ENCODE measurements at places on chromosomes 4 and X.

- H3K36me3 ChIP-seq, result no peaks in the 10 kb centered on the region
- H3K27me3 ChIP-seq, result no peaks in the 10 kb centered on the region
- no peak overlapping the region for H3K27ac ChIP-seq
Observed at GRCh38 chr4:108926781-108927180, 163.9 kb upstream of the ETNPPL start.

DNA sequence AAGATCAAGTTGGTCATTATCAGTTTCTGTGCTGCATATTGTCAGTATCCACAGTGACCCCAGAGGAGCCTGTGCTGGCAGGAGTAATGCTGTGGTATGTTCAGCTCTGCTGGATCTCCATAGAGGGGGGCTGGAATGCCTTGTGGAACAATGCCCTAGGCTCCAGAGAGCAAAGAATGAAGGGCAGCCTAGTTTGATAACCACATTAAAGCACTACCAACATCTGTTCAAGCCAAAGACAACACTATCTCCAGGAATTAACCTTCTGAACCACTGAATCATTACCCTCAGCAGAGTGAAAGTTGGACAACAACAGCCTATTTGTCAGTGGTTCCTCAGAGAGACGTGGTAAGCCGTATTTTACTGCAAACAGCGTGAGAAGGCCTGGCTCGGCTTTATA is 192.3 kb upstream of the CXorf66 start:
- H3K27me3 ChIP-seq, result no peaks in the 10 kb centered on the region
- H3K36me3 ChIP-seq, result no peaks in the 10 kb centered on the region
- no peak overlapping the region for H3K27ac ChIP-seq
- H3K4me3 ChIP-seq, result no peak overlapping the region
- H3K4me1 ChIP-seq, result no peaks in the 10 kb centered on the region

- no peaks in the 10 kb centered on the region for H3K27me3 ChIP-seq
- H3K4me1 ChIP-seq, result no peaks in the 10 kb centered on the region
- peaks cover 7% of the 10 kb centered on the region for H3K36me3 ChIP-seq
- no peak overlapping the region for H3K27ac ChIP-seq
- no peak overlapping the region for H3K4me3 ChIP-seq
Observed at GRCh38 chr4:150867148-150867547, 147.9 kb downstream of the LRBA start.

GRCh38 chrX:82816562-82816961 is 691.5 kb upstream of the POU3F4 start:
- no peaks in the 10 kb centered on the region for H3K4me1 ChIP-seq
- H3K27ac ChIP-seq, result no peak overlapping the region
- H3K27me3 ChIP-seq, result no peaks in the 10 kb centered on the region
- no peak overlapping the region for H3K4me3 ChIP-seq

- no peak overlapping the region for H3K4me3 ChIP-seq
- no peaks in the 10 kb centered on the region for H3K36me3 ChIP-seq
Observed at GRCh38 chr4:83964996-83965541, 429.2 kb downstream of the GPAT3 start.

- H3K4me1 ChIP-seq, result no peaks in the 10 kb centered on the region
- no peak overlapping the region for H3K27ac ChIP-seq
- H3K27me3 ChIP-seq, result no peaks in the 10 kb centered on the region
Observed at GRCh38 chrX:146241902-146242301, 424.3 kb downstream of the SLITRK2 start.

- no peaks in the 10 kb centered on the region for H3K27me3 ChIP-seq
- no peak for DNase-seq
- no peak overlapping the region for H3K4me3 ChIP-seq
- no peak overlapping the region for H3K27ac ChIP-seq
- H3K36me3 ChIP-seq, result no peaks in the 10 kb centered on the region
Observed at GRCh38 chrX:27619975-27620374, 29.8 kb downstream of the DCAF8L2 start.

DNA sequence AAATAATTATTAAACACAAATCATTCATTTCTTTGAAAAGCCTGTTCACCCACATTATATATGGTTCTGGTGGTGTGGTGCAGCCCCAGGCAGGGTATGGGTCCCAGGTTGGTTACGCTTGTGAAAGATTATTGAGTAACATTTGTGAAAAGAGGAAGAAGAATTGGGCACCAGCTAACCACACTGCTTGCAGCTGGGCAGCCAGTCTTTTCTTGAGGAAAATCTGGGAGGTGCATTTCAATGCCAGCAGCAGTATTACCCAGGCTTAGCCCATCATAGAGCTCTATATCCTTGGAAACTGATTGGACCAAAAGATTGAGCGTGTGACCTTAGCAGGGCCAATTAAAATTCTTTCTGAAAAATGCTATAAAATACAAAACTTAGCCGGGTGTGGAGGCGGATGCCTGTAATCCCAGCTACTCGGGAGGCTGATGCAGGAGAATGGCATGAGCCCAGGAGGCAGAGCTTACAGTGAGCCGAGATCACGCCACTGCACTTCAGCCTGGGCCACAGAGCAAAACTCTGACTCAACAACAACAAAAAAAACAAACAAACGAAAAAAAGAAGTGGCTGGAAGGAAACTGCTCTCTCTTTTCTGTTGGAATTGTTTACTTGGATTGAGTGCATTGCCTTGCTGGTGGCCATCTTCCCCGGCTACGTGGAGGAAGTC is 9.7 kb upstream of the PLAC8 start:
- H3K27me3 ChIP-seq, result no peaks in the 10 kb centered on the region
- H3K36me3 ChIP-seq, result no peaks in the 10 kb centered on the region
- H3K4me1 ChIP-seq, result peaks cover 45% of the 10 kb centered on the region
- peak overlapping the region; percentile 55 for H3K27ac ChIP-seq

DNA sequence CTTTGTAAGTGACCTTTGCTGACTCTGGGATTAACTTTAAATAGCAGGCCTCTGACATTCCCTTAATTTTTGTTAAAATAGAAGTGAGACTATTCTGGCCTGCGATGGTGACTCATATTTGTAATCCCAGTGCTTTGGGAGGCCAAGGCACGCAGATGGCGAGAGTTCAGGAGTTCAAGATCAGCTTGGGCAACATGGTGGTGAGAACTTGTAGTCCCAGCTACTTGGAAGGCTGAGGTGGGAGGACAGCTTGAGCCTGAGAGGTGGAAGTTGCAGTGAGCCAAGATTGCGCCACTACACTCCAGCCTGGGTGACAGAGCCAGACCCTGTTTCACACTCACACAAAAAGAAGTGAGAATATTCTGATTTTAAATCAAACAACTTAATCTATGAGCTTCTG is 27.3 kb downstream of the ZNF330 start:
- H3K36me3 ChIP-seq, result no peaks in the 10 kb centered on the region
- no peaks in the 10 kb centered on the region for H3K27me3 ChIP-seq
- H3K4me1 ChIP-seq, result no peaks in the 10 kb centered on the region
- no peak for DNase-seq
- no peak overlapping the region for H3K4me3 ChIP-seq

GRCh38 chr4:38281371-38282071 is 321.3 kb downstream of the PTTG2 start:
- H3K27me3 ChIP-seq, result no peaks in the 10 kb centered on the region
- no peak overlapping the region for H3K27ac ChIP-seq
- H3K36me3 ChIP-seq, result no peaks in the 10 kb centered on the region
- H3K4me3 ChIP-seq, result no peak overlapping the region
- no peak for DNase-seq
- H3K4me1 ChIP-seq, result no peaks in the 10 kb centered on the region

GRCh38 chr4:48680848-48681568 is 99.1 kb downstream of the FRYL start:
- peaks cover 19% of the 10 kb centered on the region for H3K4me1 ChIP-seq
- no peaks in the 10 kb centered on the region for H3K27me3 ChIP-seq
- no peak for DNase-seq
- H3K36me3 ChIP-seq, result no peaks in the 10 kb centered on the region
- H3K27ac ChIP-seq, result no peak overlapping the region

DNA sequence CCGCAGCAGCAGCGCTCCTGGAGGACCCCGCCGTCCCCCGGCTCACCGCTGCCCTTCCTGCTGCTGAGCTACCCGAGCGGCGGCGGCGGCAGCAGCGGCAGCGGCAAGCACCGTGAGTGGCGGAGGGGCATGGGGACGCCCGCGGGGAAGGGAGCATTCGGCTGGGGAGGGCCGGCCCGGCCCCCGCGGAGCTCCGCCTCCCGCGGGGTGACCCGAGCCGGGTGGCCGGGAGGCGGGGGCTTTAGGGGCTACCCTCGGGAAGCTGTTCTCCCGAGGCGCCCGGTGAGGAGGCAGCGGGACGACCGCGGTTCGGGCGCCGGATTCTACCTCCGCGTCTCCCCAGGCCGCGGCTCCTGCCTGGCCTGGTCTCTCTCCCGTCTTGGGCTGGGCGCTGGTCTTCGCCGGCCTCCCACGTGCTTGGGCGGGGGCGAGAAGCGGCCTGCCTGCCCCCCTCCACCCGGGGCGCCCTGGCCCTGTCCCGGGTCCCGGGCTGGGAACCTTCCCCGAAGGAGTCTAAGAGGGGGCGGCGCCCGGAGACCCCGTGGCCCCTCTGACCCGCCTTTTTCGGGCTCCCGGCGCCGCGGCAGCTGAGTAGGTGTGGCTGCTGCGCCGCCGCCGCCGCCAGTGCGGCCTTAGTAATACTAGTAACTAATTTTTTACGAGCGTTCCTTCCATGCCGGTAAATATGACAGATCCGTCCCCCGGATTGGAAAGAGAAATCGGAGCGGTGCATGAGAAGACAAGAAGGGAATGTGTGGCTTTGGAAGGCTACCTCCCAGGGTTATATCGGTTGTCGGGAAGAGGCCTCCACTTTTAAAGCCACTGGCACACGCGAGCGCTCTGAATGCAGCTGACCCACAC is 16.4 kb upstream of the RUFY3 start:
- H3K4me1 ChIP-seq, result peaks cover 62% of the 10 kb centered on the region
- H3K4me3 ChIP-seq, result peak overlapping the region; percentile 78

DNA sequence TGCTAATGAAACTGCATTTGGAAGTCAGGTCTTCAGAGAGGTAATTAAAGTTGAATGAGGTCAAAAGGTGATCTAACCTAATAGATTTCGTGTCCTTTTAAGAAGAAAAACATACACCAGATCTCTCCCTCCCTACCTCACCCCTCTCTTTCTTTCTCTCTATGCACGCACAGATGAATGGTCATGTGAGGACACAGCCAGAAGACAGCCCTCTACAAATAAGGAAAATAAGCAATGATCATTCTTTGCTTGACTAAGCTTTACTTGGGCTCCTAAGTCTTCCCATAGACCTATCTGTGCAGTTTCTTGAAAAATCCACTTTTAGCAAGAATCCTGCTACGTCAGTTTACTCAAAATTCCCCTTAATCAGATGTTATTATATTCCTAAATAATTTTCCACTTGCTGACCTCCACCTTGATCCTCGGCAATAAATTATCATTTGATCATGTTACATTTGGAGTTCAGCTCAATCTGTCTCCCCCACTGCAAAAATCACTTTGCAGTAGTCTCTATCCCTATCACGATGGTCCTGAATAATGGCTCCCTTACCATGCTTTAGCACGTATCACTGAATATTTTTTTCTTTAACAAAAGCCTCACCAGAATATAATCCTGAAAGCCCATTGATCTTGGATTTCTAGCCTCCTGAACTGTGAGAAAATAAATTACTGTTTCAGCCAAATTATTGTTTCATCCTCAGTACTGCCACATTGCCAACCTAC is 527.3 kb downstream of the GABRG1 start:
- no peaks in the 10 kb centered on the region for H3K36me3 ChIP-seq
- no peaks in the 10 kb centered on the region for H3K4me1 ChIP-seq
- H3K4me3 ChIP-seq, result no peak overlapping the region
- H3K27me3 ChIP-seq, result no peaks in the 10 kb centered on the region
- no peak for DNase-seq

- H3K27me3 ChIP-seq, result no peaks in the 10 kb centered on the region
- no peaks in the 10 kb centered on the region for H3K4me1 ChIP-seq
- DNase-seq, result no peak
- H3K36me3 ChIP-seq, result no peaks in the 10 kb centered on the region
Observed at GRCh38 chr4:146446555-146446954, 75.2 kb downstream of the SLC10A7 start.

DNA sequence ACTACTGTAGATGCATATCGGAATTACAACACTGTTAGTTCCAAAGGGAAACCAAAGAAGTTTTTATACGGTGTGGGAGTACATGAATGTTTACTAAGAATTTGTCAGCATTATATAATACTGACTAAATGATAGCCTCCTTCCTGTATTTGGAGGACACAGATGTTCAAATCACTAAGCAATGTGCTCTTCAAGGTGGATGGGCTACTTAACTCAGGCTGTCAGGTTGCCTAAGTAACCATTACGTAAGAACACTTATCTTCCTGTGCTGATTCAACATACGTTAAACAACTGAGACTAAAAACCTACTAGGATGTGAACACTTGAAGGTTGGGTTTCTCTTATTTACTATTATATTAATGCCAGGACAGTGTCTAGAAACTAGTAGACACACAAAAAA is 81.9 kb upstream of the HPGD start:
- no peaks in the 10 kb centered on the region for H3K27me3 ChIP-seq
- H3K36me3 ChIP-seq, result no peaks in the 10 kb centered on the region
- peak overlapping the region; percentile 12 for H3K27ac ChIP-seq
- H3K4me1 ChIP-seq, result no peaks in the 10 kb centered on the region

DNA sequence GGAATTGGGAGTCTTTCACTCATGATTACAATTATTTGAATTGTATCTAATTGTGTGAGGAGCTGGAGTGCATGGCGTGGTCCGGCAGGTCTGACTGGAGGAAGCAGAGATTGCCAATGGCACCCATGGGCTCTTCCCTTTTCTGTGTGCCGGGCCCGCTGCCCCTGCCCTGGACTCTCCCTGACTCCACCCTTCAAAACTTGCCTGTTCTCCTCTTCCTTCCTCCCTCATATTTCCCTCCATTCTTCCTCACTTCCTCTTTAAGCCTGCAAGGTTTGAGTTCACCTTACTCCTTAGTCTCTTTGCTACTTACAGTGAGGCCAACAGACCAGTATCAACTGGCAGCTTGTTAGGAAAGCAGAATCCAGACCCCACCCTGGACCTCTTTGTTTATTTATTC is 6.5 kb upstream of the STBD1 start:
- H3K27ac ChIP-seq, result no peak overlapping the region
- H3K27me3 ChIP-seq, result no peaks in the 10 kb centered on the region
- H3K4me1 ChIP-seq, result peaks cover 1% of the 10 kb centered on the region
- no peaks in the 10 kb centered on the region for H3K36me3 ChIP-seq
- H3K4me3 ChIP-seq, result no peak overlapping the region

DNA sequence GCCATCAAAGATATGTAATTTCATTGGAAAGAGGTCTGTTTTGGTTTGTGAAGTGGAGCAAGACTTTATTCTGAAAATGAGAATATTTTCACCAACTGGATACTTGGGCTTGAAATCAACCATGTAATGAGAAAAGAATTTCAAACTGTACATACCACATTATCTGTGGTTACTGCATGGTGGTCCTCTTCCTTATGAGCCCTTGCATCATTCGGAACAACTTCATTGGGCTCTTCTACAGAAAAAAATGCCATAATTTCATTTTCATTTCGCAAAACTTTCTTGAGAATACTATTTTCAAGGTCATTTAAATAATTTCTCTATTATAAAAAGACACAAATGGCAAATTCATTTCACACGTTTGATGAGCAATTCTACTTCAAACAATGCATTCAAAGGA is 148.6 kb upstream of the RPS6KA6 start:
- H3K4me1 ChIP-seq, result no peaks in the 10 kb centered on the region
- no peaks in the 10 kb centered on the region for H3K27me3 ChIP-seq
- no peaks in the 10 kb centered on the region for H3K36me3 ChIP-seq
- no peak for DNase-seq
- no peak overlapping the region for H3K27ac ChIP-seq
- H3K4me3 ChIP-seq, result no peak overlapping the region

- H3K36me3 ChIP-seq, result no peaks in the 10 kb centered on the region
- H3K27me3 ChIP-seq, result no peaks in the 10 kb centered on the region
- peak overlapping the region; percentile 62 for H3K27ac ChIP-seq
- no peak for DNase-seq
- peaks cover 79% of the 10 kb centered on the region for H3K4me1 ChIP-seq
- H3K4me3 ChIP-seq, result no peak overlapping the region
Observed at GRCh38 chr4:26864899-26865298, 4.3 kb downstream of the STIM2 start.

All from spleen (tissue), 13 donors.